Large intestine (tissue), 12 donors: ENCODE measurements at places on chromosomes 1 and 21. TPM values are rescaled to one million over a fixed set of nuclear protein-coding genes. Genes with fewer than 3 reads are reported as not detected.

Gene KRTAP19-1
- not detected for polyA plus RNA-seq

Gene ST6GALNAC5
- 6.1 TPM for polyA plus RNA-seq

Gene CD52
- polyA plus RNA-seq, result 25.3 TPM

Gene CYP4Z1
- polyA plus RNA-seq, result 0.03 TPM

GRCh38 chr1:109801791-109802135 lies 38.0 kb upstream of the EPS8L3 start:
- no peak for DNase-seq

GRCh38 chr1:244660595-244660994 lies 7.7 kb downstream of the DESI2 start:
- no peak for DNase-seq

DNA sequence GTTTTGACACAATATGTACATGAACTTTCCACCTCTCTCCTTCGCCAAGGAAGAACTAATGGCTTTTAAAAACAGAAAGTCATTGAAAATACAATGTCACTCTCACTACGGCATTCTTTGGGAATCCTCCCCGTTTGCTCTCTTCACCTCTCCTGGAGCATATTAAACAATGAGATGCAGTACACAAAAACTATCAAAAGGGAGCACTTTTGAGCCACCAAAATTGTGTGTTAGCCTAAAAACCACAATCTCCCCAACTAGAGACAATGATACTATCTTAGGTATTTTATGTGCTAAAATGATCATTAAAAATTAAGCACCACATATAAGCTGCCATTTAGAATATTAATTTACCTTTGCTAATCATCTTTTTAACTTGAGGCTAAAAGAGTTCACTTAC lies 425.5 kb downstream of the KCTD3 start:
- DNase-seq, result no peak

GRCh38 chr1:58345215-58346035 lies 201.1 kb downstream of the OMA1 start:
- no peak for DNase-seq
